Fibroblast of upper back skin (primary cell): ENCODE measurements at places on chromosomes 5 and 9.

- peak; percentile 64 for DNase-seq
These were observed 24.5 kb upstream of the MVB12B start for GRCh38 chr9:126301985-126302603.

DNA sequence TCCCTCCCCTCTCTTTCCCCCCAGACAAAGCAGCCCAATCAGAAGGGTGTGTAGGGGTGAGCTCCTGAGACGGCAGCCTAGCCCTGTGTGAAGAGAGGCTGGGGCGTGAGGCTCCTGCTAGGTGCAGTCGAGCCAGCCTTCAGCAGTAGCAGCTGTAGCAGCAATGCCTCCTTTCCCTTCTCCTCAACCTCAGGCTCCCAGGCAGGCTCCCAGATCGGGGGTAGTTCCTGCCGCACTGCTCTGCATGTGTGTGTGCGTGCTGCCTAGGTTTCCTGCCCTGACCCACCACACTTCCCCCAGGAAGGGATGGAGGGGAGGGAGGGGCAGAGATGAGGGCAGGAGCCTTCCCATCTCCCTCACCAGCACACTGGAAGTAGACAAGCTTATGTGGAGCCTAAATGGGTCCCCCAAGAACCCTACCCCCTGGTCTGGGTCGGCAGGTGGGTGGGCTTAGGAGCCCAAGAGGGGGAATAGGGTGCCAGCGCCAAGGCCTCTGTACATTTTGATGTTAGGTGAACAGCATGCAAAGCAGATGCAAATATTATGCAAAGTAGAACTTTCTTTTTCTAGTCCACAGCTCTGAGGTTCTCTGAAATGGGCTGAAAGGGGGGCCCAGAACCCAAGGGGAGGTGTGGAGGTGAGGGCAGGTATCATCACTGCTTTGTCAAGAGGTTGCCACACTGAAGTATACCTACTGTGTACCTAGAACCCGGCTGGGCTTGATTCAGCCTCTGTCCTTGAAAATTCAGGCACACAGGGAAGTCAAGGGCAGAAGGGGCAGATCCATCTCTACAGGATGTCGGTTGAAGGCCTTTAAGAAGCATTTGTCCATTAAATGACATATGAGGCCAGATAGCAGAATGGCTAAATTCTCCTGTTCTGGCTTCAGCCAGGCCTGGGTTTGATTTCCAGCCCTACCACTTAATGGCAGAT is 57.8 kb downstream of the CXXC5 start:
- no peak for DNase-seq

- DNase-seq: no peak
These were observed 158.0 kb downstream of the PAX5 start for GRCh38 chr9:36876056-36876455.

DNA sequence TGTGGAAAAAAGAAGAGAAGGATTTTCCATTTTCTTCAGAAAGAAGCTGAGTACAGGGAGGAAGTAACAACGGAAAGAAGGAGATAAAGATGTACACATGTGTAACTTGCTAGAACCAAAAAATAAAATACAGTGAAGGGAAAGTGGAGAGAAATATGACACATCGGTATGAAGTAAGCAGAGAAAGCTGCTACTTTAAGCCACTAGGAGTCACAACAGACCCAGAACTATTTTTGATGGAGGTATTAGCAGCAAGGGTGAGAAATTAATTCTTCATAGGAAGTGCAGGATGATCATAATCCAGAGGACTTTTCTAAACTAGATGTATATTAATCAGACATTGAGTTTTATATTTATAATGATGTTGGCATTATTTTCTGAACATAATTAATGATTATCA is 88.5 kb downstream of the FAM174A start:
- DNase-seq: peak; percentile 44

DNA sequence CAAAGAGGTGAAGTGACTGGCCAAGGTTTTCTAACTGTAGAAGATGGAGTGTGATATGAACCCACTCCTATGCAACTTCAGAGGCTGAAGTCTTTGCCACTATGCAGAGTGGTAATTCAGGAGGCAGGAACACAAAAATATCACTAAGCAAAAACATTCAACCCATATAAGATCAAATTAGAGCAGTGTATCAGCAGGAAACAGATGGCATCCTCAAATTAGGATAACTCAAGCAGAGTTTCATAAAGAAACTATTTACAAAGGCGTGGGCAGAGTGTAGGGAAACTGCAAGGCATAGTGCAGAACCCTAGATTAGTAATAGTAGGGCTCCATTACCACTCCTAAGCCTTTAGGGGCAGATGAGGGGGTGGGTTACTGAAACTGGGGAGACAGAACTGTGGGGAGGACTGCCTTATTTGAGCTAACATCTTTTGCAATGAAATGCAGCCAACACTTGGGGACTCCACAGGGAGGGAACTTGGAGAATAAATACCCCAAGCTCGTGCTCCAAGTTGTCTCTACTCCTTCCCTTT is 72.2 kb downstream of the PTTG1 start:
- no peak for DNase-seq

DNA sequence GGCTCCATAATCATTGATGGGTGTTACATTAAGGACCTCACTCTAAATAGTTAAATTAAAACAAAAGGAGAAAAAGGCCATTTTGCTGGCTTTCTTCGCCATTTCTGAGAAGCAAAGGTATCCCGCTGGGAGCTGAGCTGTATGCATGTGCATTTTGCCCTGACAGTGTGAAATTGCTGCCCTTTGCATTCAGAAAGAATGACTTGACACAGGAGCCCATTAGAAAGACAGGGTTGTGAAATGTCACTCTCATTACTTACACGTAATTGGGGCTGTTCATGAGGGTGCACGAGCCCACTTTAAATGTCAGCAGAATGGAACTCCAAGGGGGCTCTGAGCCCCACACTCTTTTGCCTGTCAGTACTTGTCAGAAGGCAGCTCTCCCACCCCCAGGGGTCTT is 85.0 kb downstream of the SEMA4D start:
- DNase-seq: no peak

DNA sequence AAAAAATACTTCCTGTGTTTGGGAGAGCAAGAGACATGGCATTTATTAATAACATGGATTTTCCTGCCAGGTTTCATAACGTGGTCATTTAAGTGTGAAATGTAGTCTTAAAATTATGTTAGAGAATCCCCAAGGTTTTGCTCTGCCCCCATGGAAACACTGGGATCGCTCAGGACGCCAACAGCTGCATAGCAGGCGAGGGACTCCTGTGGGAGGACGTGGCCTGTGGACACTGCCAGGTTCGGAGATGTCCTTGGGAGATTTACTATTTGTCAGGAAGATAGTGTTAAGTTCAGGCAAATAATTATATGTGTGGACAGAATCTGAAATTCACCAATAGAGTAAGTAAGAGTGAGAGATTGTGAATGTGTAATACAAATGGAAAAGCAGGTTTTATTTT is 977 bp downstream of the BTNL9 start:
- no peak for DNase-seq

DNA sequence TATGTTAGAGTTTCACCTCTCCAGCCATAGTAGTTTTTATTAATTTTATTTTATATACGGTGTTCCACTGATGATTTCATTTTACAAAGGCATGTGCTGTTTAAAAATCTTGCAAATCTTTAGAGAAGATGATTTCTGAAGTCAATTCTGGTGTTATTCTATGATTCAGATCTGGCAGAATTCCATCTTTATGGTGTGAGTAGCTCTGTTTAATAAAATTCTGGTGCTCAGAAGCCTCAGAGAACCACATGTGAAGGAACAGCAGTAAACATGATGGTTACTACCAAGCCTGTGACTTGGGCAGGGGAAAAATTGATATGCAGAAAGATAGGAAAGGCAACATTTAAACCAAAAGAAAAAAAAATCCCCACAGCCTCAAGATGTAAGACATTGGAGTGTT is 299.7 kb downstream of the NPR3 start:
- DNase-seq: peak; percentile 66

GRCh38 chr5:9405196-9405754 is 140.6 kb downstream of the SEMA5A start:
- DNase-seq: no peak

GRCh38 chr5:68046445-68046844 is 169.1 kb upstream of the PIK3R1 start:
- peak; percentile 99 for DNase-seq

GRCh38 chr9:98846879-98847278 is 39.4 kb downstream of the GALNT12 start:
- DNase-seq: peak; percentile 51

DNA sequence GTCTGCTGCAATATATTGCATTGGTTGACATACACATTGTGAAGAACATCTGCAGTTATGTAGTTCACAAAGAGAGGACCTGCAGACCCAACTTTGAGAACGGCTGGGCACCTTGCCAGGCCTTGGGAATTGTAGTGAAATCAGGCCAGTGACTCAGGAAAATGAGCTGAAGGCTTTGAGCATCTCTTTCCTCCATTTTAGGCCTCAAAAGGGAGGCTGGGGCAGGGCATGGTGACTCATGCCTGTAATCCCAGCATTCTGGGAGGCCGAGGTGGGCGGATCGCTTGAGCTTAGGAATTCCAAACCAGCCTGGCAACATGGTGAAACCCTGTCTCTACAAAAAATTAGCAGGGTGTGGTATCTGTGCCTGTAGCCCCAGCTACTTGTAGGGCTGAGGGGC is 1.4 kb upstream of the IPPK start:
- peak; percentile 88 for DNase-seq

GRCh38 chr5:122702524-122702875 is 72.4 kb upstream of the SNX2 start:
- no peak for DNase-seq

DNA sequence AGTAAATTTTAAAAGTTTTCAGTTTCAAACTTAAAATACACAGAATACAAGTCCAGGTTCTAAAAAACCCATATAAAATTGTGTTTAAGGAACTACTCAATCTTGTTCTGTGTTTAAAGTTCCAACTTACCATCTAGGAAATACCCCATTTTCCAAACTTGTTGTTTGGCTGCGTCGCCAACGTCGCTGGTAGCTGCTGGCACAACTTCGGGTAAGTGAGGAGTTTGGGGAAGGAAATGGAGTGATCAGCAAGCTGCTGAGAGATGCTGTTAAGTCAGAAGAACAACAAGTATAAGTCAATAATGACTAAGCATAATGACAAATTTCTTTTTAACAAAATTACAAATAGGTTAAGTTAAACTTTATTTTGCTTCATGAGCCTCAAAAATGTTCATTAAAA is 71.3 kb upstream of the RAPGEF6 start:
- no peak for DNase-seq

- DNase-seq: no peak
These were observed 285.2 kb upstream of the ITGA1 start for GRCh38 chr5:52502460-52502999.

- no peak for DNase-seq
These were observed 11.0 kb downstream of the BSPRY start for GRCh38 chr9:113360242-113360842.

- peak; percentile 62 for DNase-seq
These were observed 116.9 kb downstream of the ARRDC3 start for GRCh38 chr5:91266184-91266705.

- DNase-seq: peak; percentile 48
These were observed 255.4 kb downstream of the GRIA1 start for GRCh38 chr5:153745778-153746395.

GRCh38 chr5:91332267-91333045 is 50.7 kb downstream of the ARRDC3 start:
- peak; percentile 35 for DNase-seq

DNA sequence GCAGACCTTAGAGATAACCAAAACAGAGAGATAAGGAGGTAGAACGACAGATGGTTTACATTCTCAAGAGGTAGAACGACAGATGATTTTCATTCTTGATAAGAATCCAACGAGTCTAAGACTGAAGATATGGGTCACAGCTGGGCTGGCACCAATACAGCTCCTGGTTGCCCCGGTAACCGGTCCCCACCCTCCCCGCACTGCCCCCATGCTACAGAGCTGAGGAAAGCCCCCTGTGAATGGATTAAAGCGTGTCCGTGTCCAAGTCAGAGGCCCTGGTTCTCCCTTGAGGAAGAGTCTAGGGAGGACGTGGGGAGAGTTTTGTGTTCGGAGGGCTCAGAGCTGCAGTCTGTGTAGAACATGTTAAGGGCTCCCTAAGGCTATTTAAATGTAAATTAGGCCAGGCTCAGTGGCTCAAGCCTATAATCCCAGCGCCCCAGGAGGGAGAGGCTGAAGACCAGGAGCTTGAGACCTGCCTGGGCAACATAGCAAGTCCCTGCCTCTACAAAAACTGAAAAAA is 8.1 kb downstream of the IDNK start:
- no peak for DNase-seq

GRCh38 chr5:14243766-14244165 is 100.6 kb downstream of the TRIO start:
- no peak for DNase-seq

GRCh38 chr5:132257131-132258101 is at the start of gene PDLIM4:
Gene PDLIM4, plus strand, starts transcription at chr5:132257696. Its CDS starts 39 bp downstream, at chr5:132257735.
- peak; percentile 61 for DNase-seq

GRCh38 chr9:96154081-96154480 is 147.9 kb downstream of the HSD17B3 start:
- no peak for DNase-seq

- peak; percentile 10 for DNase-seq
These were observed 42.8 kb upstream of the CDK20 start for GRCh38 chr9:88017096-88017495.

DNA sequence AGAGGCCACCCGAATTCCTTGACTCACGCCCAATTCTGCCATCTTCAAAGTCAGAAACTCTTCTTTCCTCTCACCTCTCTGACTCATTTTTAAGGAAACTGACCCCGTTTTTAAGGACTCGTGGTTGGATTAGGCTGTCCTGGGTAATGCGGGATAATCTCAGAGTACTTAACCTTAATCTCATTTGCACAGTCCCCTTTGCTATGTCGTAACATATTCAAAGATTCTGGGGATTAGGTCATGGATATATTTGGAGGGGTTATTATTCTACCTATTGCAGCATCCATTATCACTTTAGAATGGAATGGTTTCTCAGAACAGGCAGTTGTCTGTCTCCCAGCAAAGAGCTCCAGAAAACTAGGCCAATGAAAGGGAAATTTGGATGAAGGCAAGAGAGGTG is 80.8 kb upstream of the IL12B start:
- DNase-seq: no peak

DNA sequence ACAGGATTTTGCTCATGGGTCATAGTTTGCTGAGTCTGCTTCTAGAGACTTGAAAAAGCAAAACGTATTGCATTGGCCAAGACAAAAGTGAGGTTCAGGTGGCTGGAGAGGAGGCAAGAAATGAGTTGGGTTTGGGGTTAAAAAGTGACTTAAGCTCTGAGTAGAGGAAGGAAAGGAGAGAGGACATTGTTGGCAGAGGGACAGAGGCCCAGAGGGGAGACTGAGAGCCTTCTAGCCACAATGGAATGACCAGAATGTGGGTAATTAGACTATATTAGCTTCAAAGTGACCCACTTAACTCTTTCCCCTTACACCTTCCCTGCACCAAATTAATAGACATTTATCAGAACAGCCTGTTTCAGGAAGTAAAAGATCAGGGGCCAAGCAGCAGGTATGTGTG is 188.4 kb downstream of the ZNF462 start:
- no peak for DNase-seq

- DNase-seq: no peak
These were observed 134.1 kb downstream of the LURAP1L start for GRCh38 chr9:12908895-12909294.

GRCh38 chr9:94996641-94997040 is 270.1 kb downstream of the AOPEP start:
- DNase-seq: no peak
